ENCODE measurements at places on chromosomes 3 and 15.

GRCh38 chr15:38877471-38877870 lies 312.9 kb upstream of the RASGRP1 start:
- DNase-seq, result no peak

DNA sequence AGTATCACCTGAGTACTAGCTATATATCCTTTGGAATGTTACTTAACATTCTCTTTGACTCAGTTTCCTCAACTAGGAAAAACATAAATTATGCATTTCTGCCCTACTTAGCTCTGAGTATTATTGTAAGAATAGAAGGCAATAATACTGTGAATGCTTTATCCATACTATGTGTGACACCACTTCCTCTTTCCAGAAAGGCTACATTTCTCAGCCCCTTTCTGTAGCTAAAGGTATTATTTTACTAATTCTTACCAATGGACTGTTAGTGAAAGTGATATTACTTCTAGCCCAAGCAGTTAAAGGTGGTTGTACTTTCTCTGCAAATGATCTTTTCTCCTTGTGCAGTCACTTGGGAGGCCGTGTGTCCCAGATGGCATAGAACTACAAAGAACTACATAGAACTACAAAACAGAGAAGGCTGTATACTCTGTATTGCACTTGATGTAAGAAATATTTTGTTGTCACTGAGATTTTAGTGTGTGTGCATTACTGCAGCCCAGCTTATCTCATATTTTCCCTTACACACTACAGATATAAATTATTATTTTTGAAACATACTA lies 35.1 kb downstream of the MYH15 start:
- DNase-seq, result no peak

- no peak for DNase-seq
Observed at GRCh38 chr3:183626877-183627594, 8.4 kb upstream of the KLHL24 start.

DNA sequence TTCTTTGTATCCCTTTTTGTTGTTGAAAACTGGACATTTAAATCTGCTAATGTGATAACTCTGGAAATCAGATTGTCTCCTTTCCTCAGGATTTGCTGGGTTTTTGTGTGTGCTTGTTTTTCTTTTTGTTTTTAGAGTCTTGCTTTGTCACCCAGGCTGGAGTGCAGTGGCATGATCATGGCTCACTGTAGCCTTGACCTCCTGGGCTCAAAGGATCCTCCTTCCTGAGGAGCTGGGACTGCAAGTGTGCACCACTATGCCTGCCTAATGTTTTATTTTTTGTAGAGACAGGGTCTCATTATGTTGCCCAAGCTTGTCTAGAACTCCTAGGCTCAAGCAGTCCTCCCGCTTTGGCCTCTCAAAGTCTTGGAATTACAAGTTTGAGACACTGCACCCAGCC lies 44.6 kb upstream of the IL20RB start:
- DNase-seq, result no peak

- no peak for DNase-seq
Observed at GRCh38 chr15:96254173-96254572, 76.3 kb upstream of the NR2F2 start.

DNA sequence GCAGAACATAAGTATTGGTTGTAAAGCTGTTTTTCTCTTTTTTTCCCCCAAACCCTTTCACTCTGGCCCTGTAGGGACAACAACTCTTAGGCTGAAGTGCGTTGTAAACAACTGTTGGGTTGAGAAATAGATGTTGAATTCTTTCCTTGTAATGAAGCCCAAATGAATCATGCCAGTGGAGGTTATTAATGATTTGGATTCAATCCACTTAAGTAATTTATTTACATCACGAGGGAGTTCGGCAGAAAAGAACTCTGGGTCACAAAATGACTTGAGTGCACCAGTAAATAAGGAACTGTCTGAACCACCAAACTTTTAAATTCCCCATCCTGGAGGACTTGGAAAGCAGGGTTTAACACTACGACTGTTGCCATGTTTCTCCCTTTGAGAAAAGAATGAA lies 218.9 kb downstream of the PDZRN3 start:
- no peak for DNase-seq
